ENCODE measurements at places on chromosomes 7 and 10.

DNA sequence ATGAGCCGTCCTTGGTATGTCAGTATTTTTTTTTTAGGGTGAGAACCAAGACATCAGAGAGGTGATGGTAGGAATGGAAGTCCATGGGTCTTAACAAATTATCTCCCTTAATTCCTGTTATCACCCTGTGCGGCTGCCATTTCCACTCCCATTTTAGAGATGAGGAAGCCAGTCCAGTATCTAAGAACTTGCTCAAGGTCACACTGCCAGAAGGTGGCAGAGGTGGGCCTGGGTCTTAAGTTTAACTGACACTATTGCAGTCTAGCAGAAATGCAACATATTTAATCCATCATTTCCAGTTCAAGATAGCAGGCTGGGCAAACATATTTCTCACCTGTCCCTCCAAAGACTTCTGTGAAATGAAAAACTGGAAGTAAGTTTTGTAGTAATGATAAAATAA, 108.3 kb downstream of the GLI3 start:
- peak; percentile 50 for DNase-seq

DNA sequence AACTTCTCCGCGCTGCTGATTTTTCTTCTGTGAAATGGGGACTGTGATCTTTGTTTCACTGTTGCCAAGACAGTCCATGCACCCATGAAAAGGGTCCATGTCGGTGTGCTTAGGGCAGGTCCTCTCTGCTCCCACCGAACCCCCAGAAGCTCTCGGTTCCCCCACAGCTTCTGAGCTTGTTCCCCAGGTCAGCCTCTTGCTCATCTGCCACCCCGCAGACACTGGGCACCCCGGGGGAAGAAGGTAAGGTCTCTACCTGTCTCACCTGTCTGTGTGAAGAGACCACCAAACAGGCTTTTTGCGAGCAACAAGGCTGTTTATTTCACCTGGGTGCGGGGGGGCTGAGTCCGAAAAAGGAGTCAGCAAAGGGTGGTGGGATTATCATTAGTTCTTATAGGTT, 66.2 kb upstream of the NANOS1 start:
- no peak for DNase-seq

GRCh38 chr10:21015851-21016250, 118.7 kb upstream of the NEBL start:
- no peak for DNase-seq

DNA sequence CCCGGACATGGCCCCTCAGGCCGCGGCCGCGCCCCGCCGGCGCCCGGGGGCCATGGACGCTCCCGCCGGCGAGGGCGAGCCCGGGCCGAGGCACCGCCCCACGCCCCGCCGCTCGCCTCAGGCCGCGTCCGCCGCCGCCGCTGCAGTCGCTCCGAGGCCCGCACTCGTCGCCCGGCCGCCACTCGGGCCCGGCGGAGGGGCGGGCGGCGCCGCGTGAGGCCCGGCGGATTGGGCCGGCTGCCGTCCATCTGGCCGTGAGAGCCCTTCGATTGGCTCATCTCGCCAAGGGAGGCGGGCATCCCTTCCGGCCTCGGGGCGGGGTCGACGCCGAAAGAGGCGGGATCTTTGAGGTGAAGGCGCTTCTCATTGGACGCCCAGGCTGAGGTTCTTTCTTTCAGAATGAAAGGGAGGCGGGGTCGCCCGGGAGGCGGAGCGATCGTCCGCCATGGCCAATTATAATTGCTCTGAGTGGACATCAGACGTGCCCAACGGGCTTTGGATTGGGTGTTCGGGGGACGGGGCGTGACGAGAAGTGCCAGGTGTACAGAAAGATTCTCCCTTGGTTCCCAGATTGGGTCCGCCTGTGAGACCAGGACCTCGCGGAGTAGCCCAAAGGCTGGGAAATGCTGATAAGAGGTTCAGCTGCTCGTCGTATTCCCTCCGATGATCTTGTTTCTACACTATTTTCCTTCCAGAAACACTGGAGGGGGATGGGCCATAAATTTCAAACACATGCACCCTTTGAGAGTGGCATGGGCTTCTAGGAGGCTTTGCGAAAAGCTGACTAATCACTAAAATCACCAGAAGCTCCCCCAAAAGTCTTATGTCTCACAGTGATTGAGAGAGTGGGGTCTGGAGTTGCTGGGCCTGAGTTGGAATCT, at the start of gene GNA12:
Gene GNA12 (minus strand): TSS at position 156 of the 881 bp plus-strand sequence. CDS start 147 bp downstream, at position 9.
- peak; percentile 99 for DNase-seq

- no peak for DNase-seq
These were observed 41.1 kb upstream of the FAM133B start for GRCh38 chr7:92631067-92631849.

- no peak for DNase-seq
These were observed 17.6 kb downstream of the EVX1 start for GRCh38 chr7:27260211-27260610.

DNA sequence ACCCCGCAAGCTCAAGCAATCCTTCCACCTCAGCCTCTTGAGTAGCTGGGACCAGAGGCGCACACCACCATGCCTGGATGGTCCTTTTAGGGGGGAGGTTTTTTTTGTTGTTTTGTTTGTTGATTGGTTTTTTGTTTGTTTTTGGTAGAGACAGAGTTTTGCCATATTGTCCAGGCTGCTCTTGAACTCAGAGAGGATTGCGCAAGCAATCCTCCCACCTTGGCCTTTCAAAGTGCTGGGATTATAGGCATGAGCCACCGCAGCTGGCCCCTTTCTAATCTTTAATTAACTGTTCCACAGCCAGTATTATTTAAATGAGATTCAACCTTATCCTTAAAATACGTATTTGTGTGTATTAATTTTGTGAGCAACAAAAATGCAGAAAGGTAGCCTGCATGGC, 65.8 kb downstream of the SLC13A1 start:
- DNase-seq, result no peak

- DNase-seq, result no peak
These were observed 40.6 kb downstream of the CCDC172 start for GRCh38 chr10:116364868-116365267.

DNA sequence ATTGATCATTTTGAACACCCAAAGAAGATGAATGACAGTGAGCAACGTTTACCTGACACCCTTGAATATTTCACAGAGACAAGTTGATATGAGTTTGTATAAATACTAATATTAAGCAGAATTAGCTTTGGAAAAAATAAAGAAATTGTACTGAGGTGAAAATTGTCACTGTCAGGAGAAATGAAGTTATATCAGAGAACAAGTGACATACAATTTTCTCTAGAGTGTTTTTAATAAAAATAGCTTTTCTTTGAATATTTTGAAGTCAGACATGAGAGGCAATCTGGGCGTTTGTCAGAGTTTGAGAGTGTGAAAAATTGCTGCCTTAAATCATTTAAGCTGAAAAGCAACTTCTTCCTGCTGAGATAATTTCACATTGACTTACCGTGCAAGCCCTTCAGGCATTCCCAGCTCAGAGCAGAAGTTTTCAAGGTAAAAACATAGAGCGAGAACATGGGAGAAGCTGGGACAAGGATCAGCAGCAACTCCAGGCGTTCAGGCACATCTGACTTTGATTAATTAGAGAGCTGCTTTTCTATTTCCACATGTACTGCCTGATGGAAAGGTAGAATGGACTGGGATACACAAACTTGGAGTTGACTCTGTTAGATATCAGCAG, 535.9 kb downstream of the TFEC start:
- DNase-seq, result no peak

- DNase-seq, result no peak
These were observed 22.4 kb upstream of the ODAD2 start for GRCh38 chr10:28020993-28021982.

GRCh38 chr7:54995610-54996363, 23.0 kb upstream of the EGFR start:
- DNase-seq, result no peak

DNA sequence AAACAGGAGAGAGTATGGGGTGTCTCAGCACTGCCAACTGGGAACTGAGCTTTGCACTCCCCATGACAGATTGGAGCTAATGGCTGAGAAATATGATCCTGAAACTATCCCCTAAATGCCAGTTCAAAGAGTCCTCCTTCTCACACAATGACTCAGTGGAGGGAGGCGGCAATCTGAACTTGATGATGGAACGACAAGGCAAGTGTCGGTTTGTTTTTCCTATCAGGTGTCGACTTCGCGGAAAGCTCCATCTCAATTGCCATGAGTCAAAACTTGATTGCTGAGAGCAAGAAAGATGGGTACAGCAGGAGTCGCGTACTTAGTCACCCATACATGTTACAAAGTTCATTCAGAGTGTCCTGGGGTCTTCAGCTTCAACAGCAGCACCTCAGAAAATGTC, 52.5 kb downstream of the NPY start:
- DNase-seq, result no peak

GRCh38 chr7:23532490-23533237, 883 bp upstream of the TRA2A start:
- no peak for DNase-seq

- DNase-seq, result no peak
These were observed 239.2 kb upstream of the FZD8 start for GRCh38 chr10:35881320-35881719.

- DNase-seq, result no peak
These were observed 68.2 kb downstream of the CUBN start for GRCh38 chr10:17061418-17061817.

DNA sequence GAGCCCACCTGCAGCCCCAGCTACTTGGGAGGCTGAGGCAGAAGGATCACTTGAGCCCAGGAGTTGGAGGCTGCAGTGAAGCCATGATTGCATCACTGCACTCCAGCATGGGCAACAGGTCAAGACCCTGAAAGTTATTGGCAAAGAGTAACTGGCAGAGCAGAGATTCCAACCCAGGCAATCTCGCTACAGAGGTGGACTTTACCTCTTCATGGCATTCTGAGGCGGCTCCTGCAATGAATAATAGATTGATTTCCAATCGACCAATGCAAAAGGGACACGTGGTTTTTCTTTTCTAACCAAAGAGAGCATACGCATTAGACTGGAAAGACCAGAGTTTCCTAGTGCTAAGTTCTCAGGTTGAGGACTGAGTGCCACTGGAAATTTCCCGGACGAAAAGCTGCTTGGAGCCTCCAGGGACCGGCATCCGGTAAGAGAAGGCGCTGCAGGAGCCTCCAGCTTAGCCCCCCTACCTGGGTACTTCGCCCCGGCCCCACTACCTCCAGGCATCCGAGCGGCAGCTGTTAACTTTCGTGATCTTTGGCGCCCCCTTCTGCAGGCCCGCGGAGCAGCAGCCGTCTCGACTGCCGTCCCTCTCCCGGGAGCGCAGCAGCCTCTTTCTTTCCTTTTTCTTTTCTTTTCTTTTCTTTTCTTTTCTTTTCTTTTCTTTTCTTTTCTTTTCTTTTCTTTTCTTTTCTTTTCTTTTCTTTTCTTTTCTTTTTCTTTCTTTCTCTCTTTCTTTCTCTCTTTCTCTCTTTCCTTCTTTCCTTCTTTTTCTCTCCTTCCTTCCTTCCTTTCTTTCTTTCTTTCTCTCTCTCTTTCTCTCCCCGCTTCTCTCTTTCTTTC, 4.1 kb downstream of the MBLAC1 start:
- DNase-seq, result peak; percentile 54

GRCh38 chr10:125694883-125695282, 11.9 kb upstream of the TEX36 start:
- peak; percentile 91 for DNase-seq

GRCh38 chr7:34158368-34159153, 253.2 kb downstream of the BMPER start:
- peak; percentile 33 for DNase-seq

DNA sequence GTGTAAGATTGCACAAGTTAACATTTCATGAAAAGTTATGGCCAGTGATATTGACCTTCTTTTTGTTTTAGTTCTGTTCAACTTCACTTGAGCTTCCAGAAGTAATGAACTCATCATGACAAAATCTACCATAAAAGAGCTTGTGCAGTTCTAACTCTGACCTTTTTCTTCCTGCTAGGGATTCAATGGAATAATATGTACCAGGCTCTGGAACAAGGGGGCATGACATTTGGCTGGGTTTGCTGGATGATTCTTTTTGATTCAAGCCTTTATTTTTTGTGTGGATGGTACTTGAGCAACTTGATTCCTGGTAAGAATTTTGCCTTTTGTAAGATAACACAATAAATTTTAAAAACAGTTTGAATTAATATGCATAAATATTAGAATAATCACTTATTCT, 205.0 kb downstream of the ABCA13 start:
- DNase-seq, result no peak
